GM12892 (cell line): ENCODE measurements at places on chromosomes 7 and 10.

- no peak for DNase-seq
These were observed 90.6 kb downstream of the MARCHF5 start for GRCh38 chr10:92381543-92381954.

GRCh38 chr7:5255832-5256231 lies 26.9 kb upstream of the SLC29A4 start:
- DNase-seq: no peak

DNA sequence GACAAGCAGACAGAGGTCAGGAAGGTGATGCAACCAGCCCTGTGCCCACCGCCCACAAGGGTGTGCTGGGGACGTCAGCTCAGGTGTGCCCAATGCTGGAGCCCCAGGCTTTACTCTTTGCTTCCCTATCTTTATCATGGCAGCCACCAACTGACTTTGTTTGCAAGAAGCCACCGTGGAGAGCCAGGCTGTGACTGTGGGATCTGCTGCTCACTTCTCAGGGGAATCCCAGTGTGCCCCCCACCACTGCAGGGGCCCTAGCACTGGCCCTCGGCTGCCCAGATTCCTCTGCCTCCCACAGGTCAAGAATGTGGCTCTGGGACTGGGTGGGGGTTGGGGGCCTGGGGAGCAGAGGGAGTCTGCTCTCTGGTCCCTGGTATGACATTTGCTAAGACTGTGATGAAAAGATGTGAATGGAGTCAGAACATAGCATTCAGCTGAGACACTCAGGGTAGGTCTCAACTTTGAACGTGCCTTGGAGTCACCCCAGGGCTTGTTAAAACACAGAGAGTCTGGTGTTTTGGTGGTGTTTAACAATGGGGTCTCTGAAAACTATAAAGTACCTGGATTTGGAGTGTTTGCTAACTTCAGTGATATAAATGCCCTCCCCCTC lies 47.3 kb downstream of the ARHGAP22 start:
- no peak for DNase-seq

GRCh38 chr10:93473804-93474472 lies 8.2 kb downstream of the MYOF start:
- DNase-seq: no peak

- peak; percentile 16 for DNase-seq
These were observed 55.8 kb upstream of the CDCA7L start for GRCh38 chr7:22001345-22002004.

DNA sequence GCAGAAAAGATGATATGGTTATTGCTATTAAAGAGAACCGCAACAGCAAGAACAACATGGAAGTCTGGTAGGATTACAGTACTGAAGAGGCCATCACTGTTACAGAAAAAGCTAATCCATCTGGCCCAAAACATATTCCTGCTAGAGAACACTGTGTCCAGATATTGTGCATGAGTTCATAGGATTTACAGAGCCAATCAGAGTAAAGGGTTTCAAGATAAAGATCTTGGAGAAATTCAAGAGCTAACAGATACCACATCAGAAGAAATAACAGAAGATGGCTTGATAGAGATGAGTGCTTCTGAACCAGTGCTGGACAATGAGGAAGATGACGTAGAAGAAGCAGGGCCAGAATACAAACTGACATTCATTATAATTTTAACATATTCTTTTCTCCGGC lies 58.7 kb downstream of the MINDY3 start:
- DNase-seq: no peak
